ENCODE measurements at places on chromosomes 1 and 21. TPM values are rescaled to one million over a fixed set of nuclear protein-coding genes. Genes with fewer than 3 reads are reported as not detected.

NSUN4 gene
- 17.0 TPM for total RNA-seq

CELA3A gene
- total RNA-seq: not detected

TSPAN1 gene
- total RNA-seq: not detected

- no peaks in the 10 kb centered on the region for H3K36me3 ChIP-seq
- DNase-seq: no peak
- H3K27me3 ChIP-seq: no peaks in the 10 kb centered on the region
- peaks cover 8% of the 10 kb centered on the region for H3K4me1 ChIP-seq
- no peak overlapping the region for H3K27ac ChIP-seq
Measured at GRCh38 chr1:211386921-211387320, 60.3 kb downstream of the TRAF5 start.

DNA sequence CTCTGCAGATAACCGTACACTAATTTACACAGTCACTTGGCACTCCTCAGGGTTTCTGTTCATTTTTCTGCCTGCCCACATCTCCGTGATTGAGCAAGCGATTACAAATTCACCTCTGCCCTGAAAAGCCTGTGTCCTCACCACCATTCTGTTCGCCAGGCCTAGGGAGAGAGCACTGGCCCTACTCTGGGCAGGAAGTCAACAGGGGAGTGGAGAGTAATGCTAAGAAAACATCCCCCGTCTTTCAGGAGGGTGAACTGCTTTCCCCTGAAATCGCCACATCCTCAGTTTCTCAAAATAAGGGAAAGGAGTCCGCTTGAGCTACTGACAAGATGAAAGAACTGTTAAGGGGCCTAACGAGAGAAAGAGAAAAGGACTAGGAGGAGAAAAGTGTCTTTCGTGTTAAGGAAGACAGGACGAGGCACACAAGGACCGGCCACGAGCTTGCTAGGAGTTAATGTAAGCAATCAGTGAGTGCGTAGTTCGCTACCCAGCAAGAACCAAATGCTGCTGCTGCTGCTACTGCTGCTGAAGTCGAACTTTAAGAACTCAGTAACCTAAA is 632 bp downstream of the PEX19 start:
- peak overlapping the region; percentile 98 for H3K4me3 ChIP-seq
- peak; percentile 52 for DNase-seq
- H3K27ac ChIP-seq: no peak overlapping the region
- H3K4me1 ChIP-seq: peaks cover 22% of the 10 kb centered on the region
- no peaks in the 10 kb centered on the region for H3K27me3 ChIP-seq

DNA sequence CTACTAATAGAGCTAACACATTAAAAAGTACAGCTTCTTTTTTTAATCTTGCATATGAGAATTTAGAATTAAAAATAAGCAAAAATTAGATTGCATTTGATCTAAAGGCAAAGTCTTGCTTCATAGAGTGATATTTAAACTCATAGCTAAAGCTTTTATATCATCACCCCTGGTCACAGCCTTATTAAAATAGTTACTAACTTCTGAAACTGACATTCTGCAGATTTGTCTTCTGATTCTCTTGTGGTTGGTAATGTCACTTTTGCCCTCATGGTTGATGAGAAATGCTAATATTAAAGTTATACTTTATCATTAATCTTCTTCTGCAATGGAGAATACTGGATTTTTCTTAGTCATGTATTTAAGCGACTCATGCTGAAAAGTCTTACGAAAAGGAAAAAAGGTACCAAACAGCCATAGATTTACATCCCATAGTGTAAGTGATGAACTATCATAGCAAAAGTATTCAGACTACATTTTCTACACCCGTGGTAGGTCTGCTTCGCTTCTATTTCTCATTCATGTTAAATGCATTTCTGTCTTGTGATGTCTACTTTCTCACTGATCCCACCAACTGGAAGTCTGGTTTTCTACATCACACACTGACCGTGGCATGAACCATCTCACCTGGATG is 330.5 kb upstream of the B3GALT2 start:
- H3K4me3 ChIP-seq: no peak overlapping the region
- no peak for DNase-seq
- H3K4me1 ChIP-seq: no peaks in the 10 kb centered on the region

GRCh38 chr1:159996653-159997052 is 35.1 kb downstream of the PIGM start:
- H3K36me3 ChIP-seq: no peaks in the 10 kb centered on the region
- H3K4me3 ChIP-seq: no peak overlapping the region
- H3K27me3 ChIP-seq: no peaks in the 10 kb centered on the region
- H3K27ac ChIP-seq: no peak overlapping the region

DNA sequence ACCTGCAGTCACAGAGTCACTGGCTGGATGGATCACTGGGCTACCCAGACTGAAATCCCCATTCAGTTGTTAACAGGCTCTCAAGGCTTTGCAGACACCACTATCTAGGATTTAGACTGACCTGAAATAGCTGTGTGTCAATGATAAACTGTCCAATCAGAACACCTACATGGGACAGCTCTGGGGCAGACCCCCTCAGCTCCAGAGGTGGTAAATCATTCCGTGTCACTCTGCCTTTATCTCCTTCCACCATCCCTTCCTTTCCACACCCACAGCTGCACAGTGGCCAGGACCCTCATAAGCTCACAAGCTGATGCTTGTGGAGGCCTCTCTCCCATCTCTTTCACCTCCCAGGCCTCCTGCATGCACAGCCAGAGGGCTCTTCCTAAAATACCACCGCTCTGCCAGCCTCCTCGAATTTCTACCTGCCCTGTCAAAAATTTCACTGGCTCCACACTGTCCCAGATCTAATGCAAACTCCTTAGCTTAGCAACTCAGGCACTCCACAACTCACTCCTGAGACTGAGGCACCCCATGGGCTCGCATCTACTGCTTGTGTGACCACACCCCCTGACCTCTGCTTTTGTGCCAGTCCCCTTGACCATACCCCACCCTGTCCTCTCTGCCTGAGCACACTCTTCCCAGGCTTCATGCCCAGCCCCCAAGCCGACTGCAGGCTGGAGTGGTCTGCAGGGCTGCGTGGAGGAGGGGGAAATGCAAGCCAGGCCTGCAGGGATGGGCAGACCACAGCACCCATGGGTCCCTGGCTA is 5.8 kb downstream of the CAPZB start:
- H3K4me1 ChIP-seq: peaks cover 39% of the 10 kb centered on the region
- no peak overlapping the region for H3K27ac ChIP-seq
- H3K4me3 ChIP-seq: no peak overlapping the region

DNA sequence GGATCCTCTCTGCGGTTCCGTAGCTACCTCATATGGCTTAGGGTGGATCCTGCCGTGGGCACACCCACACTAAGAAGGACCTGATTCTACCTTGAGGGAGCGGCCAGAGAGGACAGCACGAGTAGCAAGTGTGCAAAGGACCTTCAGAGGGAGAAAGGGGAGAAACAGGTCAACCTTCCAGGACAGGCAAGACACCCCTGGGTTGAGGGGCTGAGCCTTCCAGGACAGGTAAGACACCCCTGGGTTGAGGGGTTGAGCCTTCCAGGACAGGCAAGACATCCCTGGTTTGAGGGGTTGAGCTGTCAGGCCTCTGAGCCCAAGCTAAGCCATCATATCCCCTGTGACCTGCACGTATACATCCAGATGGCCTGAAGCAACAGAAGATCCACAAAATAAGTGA is 23.1 kb upstream of the PDPN start:
- H3K4me1 ChIP-seq: no peaks in the 10 kb centered on the region
- H3K36me3 ChIP-seq: no peaks in the 10 kb centered on the region
- no peaks in the 10 kb centered on the region for H3K27me3 ChIP-seq
- no peak overlapping the region for H3K27ac ChIP-seq
- no peak for DNase-seq
- no peak overlapping the region for H3K4me3 ChIP-seq

- no peak for DNase-seq
- no peak overlapping the region for H3K4me3 ChIP-seq
- H3K27ac ChIP-seq: no peak overlapping the region
- H3K27me3 ChIP-seq: no peaks in the 10 kb centered on the region
Measured at GRCh38 chr1:53370369-53370961, 42.6 kb upstream of the LRP8 start.

DNA sequence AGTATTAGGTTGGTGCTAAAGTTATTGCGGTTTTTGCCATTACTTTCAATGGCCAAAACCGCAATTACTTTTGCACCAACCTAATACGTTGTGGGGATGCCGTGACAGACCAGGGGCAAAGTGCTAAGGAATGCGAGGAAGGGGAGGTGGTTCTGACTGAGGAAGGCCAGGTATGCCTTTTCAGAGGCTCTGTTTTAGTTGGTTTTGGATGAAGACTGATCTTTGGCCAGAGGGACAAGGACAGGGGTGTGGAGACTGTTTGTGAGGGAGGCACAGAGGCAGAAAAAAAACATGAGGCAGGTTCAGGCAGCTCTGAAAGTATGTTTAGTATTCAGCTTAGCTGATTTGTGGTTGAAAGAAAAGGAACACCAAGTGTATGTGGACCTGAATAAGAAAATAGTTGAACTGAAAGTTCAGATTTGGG is 358.2 kb downstream of the RPS6KC1 start:
- peaks cover 7% of the 10 kb centered on the region for H3K4me1 ChIP-seq
- no peak overlapping the region for H3K27ac ChIP-seq
- no peaks in the 10 kb centered on the region for H3K27me3 ChIP-seq
- DNase-seq: no peak

DNA sequence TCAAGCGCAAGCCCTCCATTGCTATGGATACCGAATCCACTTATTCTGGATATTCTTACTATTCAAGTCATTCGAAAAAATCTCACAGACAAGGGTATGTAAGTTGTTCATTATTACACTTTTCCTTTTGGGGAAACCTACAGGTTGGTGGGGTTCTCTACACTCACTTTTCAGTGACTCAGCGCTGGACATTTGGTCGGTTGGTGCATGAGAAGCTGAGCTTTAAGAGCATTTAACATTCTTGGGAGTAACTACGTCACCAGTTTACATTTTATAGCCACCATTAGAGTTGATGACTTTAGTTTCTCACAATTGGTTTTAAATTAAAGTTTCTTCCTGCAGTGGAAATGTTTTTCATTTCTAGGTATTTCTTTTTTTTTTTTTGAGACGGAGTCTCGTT is 9.6 kb downstream of the VANGL1 start:
- DNase-seq: no peak
- H3K36me3 ChIP-seq: no peaks in the 10 kb centered on the region
- H3K27ac ChIP-seq: no peak overlapping the region
- H3K4me1 ChIP-seq: peaks cover 40% of the 10 kb centered on the region
- H3K27me3 ChIP-seq: peaks cover 9% of the 10 kb centered on the region
- H3K4me3 ChIP-seq: no peak overlapping the region

DNA sequence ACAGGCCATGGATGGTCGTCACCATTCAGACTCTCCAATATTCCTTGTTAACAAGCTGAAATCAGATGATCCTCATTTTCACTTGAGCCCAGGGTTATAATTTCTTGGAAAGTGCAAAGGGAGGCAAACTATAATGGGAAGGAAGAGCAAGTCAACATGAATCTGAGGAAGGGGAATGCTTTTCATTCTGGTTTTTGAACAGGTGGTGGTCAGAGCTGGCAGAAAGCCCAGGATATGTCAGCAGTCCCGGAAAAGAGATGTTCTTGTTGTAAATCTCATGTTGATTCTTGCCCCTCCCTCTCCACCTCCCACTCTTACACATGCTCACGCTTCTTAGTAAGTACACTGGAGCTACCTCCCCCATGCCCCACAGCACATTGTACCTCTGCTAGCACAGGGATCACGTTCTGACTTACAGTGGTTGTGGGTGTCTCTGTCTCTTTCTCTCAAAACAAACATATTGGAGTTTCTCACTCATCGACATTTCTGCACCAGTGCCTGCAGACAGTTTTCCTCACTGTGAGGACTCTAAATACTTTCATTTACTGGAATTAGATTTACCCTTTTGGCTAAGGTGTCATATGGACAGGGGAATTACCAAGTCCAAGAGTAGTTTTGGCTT is 77.6 kb downstream of the XCL2 start:
- H3K4me3 ChIP-seq: no peak overlapping the region
- H3K27ac ChIP-seq: no peak overlapping the region
- no peak for DNase-seq
- peaks cover 4% of the 10 kb centered on the region for H3K4me1 ChIP-seq
- no peaks in the 10 kb centered on the region for H3K27me3 ChIP-seq

- no peaks in the 10 kb centered on the region for H3K4me1 ChIP-seq
- H3K4me3 ChIP-seq: no peak overlapping the region
- no peak overlapping the region for H3K27ac ChIP-seq
- no peaks in the 10 kb centered on the region for H3K36me3 ChIP-seq
Measured at GRCh38 chr1:47003896-47004403, 19.5 kb upstream of the CYP4X1 start.

DNA sequence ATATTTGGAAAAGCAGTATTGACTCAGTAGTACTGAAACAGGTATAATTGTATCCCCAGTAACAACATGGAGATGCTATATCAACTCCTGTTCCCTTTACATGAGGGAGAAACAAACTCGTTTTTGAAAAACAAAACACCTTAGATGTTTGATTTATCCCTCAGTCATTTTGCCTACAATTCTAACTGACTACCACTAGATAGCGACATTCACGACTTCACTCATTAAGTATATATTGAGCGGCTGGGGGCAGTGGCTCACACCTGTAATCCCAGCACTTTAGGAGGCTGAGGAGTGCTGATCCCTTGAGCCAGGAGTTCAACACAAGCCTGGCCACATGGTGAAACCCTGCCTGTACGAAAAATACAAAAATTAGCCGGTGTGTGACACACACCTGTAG is 83.3 kb downstream of the CYYR1 start:
- H3K27me3 ChIP-seq: no peaks in the 10 kb centered on the region
- H3K4me1 ChIP-seq: peaks cover 25% of the 10 kb centered on the region
- no peak overlapping the region for H3K27ac ChIP-seq

- H3K36me3 ChIP-seq: no peaks in the 10 kb centered on the region
- no peak overlapping the region for H3K4me3 ChIP-seq
- H3K4me1 ChIP-seq: no peaks in the 10 kb centered on the region
Measured at GRCh38 chr1:158257888-158258287, 3.7 kb downstream of the CD1A start.

GRCh38 chr1:2230781-2231531 is 2.8 kb downstream of the SKI start:
- no peak for DNase-seq
- peaks cover 11% of the 10 kb centered on the region for H3K27me3 ChIP-seq
- no peaks in the 10 kb centered on the region for H3K36me3 ChIP-seq
- H3K4me1 ChIP-seq: peaks cover 50% of the 10 kb centered on the region
- no peak overlapping the region for H3K27ac ChIP-seq
